ENCODE measurements at places on chromosomes 12 and 14. TPM values are rescaled to one million over a fixed set of nuclear protein-coding genes. Genes with fewer than 3 reads are reported as not detected.

DNA sequence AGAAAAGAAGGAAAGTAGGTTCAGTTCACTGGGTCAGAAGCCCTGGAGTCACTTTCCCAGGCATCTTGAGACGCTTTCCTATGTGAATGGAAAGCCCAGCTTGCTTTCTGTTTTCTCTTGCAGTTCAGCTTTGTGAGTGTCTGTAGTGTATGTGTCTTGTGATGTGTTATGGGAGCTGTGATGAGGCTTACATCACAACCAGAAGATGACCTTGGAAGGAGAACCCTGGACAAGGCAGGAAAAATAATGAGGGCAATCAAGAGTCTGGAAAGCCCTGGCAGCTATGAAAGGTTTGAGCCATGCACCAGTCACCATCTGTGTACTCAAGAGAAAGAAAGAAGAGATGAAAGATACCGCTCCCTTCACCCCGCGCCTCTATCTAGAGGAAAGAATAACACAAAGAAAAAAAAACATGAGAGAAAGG lies 35.2 kb upstream of the PTGR2 start:
- DNase-seq: no peak

- DNase-seq: no peak
Observed at GRCh38 chr14:56933446-56933845, 123.2 kb upstream of the OTX2 start.

DNA sequence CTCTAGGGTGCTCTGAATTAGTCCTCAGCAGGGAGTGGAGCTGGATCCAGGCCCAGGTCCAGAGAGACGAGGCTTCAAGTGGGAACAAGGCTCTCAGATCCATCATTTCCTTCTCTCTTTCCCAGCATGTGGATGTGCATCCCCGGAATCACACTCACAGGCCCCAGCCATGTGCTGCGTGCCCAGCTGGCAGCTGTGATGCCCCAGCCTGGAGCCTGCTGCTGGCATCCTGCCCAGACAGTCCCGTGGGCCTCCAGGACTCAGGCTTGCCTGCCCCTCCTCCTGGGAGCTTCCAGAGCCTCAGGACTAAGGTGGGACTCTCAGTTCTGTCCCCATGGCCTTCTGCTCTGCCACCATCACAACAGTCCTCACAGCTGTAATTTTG lies 6.2 kb upstream of the KRT84 start:
- no peak for DNase-seq

- peak; percentile 18 for DNase-seq
Observed at GRCh38 chr12:7832059-7832696, 40.5 kb downstream of the SLC2A14 start.

- no peak for DNase-seq
Observed at GRCh38 chr12:81300454-81300853, 222.6 kb downstream of the ACSS3 start.

- no peak for DNase-seq
Observed at GRCh38 chr12:29980304-29980703, 196.6 kb upstream of the TMTC1 start.

DNA sequence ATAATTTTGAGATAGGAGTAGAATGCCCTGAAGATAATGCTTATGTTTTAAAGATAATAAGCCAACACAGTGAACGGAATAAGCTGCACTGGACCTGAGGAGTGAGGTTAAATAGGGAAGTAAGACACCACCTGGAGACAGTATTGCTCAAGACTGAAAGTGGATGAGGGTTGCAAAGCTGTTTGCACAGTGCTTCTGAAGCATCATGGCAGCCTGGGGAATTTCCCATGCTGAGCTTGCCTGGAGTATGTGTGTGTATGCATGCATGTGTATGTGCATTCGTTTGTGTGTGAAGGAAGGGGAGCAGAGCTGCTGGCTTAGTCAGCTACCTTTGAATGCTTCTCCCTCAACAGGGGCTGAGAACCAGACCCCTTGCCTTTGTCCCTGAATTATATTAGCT lies 35.8 kb downstream of the BHLHE41 start:
- no peak for DNase-seq

DNA sequence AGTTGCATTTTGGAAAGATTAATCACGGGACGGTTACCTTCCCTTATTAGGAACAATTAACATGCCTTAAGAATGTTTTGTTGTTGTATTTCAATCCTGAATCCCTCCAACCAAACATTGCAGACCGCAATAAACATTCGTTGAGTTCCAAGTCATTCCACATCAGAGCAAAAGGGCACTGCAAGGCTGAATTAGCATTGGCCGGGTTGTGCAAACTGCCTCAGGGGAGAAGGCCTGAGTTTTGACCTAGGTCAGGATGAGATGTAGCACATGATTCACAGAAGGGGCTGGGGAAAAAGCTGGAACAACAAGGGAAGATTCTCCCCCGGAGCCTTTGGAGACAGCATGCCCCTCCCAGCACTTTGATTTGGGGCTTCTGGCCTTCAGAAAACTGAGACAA lies 82.1 kb upstream of the BDKRB2 start:
- DNase-seq: no peak

DNA sequence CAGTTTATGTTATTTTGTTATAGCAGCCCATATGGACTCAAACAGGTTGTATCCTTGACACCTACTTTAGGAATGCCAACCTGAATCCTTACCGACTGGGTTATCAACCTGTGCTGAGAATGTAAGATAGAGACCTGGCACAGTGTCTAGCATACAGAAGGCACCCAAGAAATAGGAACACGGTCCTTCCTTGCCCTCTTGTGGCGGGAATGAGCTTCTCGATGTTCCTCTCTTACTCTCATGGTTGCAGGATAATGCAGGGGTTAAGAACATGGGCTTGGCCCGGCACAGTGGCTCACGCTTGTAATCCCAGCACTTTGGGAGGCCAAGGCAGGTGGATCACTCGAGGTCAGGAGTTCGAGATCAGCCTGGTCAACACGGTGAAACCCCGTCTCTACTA lies 6.5 kb downstream of the C12orf43 start:
- DNase-seq: no peak

GRCh38 chr14:32217301-32217700 lies 14.2 kb upstream of the RNU6-8 start:
- DNase-seq: no peak

- DNase-seq: no peak
Observed at GRCh38 chr14:57378661-57379060, 11.7 kb upstream of the NAA30 start.

GRCh38 chr12:127008755-127009403 lies 1258.1 kb upstream of the TMEM132C start:
- no peak for DNase-seq

The LRP1 gene
- 89.4 TPM for polyA plus RNA-seq

The KIF5A gene
- 4.7 TPM for polyA plus RNA-seq

The RPGRIP1 gene
- polyA plus RNA-seq: 0.85 TPM

The SPTB gene
- 5.2 TPM for polyA plus RNA-seq

The STAC3 gene
- polyA plus RNA-seq: 4.3 TPM

The SIVA1 gene
- polyA plus RNA-seq: 66.8 TPM

The FAIM2 gene
- 0.65 TPM for polyA plus RNA-seq

The ERBB3 gene
- 73.2 TPM for polyA plus RNA-seq

The FAM222A gene
- 2.8 TPM for polyA plus RNA-seq

Measured in right lung (tissue), 10 donors.